Activated naive CD8-positive, alpha-beta T cell treated with anti-CD3 and anti-CD28 coated beads, Interleukin-2, amount 10 ng/mL, durations not matched to agents 7 days and 5 days (primary cell): ENCODE measurements at places on chromosomes 3 and 15. TPM values are rescaled to one million over a fixed set of nuclear protein-coding genes. Genes with fewer than 3 reads are reported as not detected.

- DNase-seq, result no peak
Measured at GRCh38 chr15:35958021-35958420, 412.1 kb upstream of the DPH6 start.

DNA sequence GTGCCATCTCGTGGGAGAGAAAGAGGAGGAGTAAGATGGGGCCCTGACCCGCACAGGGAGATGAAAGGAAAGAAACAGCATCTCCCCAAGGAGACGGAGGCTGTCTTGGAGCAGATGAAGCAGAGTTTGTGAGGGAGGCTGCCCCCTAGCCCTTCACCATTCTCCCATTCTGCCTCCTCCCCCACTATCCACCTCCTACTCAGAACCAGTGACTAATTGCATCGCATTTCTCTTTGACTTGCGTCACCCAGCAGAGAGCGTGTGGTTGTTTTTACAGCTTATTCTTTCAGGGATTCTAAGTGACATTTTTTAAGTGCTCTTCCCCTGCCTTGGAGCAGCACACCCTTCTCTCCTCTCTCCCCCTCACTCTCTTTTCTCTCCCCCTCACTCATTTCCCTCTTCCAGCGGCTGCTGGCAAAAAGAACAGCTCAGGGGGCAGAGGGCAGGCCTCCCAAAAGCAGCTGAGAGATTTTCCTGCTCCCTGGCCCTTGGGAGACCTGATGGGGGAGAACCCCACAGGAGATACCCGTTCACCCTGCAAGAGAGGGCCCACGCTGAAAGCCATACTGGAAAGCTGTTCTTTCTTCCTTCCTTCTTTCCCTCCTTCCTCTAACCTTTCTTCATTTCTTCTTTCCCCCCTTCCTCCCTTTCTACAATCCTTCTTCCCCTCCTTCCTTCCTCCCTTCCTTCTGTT lies 91.8 kb downstream of the MRPL46 start:
- DNase-seq, result no peak

Gene REC114
- total RNA-seq, result not detected

Gene MUSTN1
- 1.9 TPM for total RNA-seq

Gene P3H2
- total RNA-seq, result not detected
